ENCODE measurements at places on chromosomes 7 and 10. TPM values are rescaled to one million over a fixed set of nuclear protein-coding genes. Genes with fewer than 3 reads are reported as not detected.

- H3K27me3 ChIP-seq, result no peaks in the 10 kb centered on the region
- no peaks in the 10 kb centered on the region for H3K36me3 ChIP-seq
- DNase-seq, result no peak
- no peak overlapping the region for H3K4me3 ChIP-seq
- H3K4me1 ChIP-seq, result no peaks in the 10 kb centered on the region
These were observed 26.1 kb downstream of the OGDHL start for GRCh38 chr10:49735848-49736563.

- H3K4me3 ChIP-seq, result no peak overlapping the region
- no peaks in the 10 kb centered on the region for H3K36me3 ChIP-seq
- H3K27me3 ChIP-seq, result no peaks in the 10 kb centered on the region
- DNase-seq, result no peak
These were observed 107.9 kb upstream of the GNAI1 start for GRCh38 chr7:80026766-80027165.

DNA sequence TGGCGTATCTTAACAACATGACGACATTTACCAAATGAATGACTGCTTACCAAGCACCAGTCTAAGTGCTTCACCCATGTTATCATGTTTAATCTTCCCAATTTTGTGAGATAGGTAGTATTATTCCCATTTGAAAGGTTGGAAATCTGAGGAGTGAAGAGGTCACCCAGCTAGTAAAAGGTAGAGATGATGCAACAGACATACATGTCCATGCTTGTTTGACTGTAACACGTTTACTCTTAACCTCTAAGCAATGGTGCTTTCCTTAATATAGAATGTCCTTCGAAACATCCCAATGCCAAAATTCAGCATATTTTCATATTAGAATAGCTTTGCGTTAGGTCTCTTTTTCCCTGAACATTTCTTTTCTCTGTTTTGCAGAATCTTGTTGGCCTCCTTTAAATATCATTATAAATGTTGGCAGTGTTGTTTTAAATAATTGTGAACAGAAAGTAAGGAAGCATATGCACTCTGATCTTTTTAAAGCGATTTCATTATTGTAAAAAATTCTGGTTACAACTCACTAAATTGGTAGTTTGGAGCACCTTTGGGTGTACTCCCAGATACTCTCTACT, 722.8 kb downstream of the AUTS2 start:
- H3K27ac ChIP-seq, result no peak overlapping the region
- no peak for DNase-seq
- no peak overlapping the region for H3K4me3 ChIP-seq
- no peaks in the 10 kb centered on the region for H3K27me3 ChIP-seq
- peaks cover 6% of the 10 kb centered on the region for H3K4me1 ChIP-seq

DNA sequence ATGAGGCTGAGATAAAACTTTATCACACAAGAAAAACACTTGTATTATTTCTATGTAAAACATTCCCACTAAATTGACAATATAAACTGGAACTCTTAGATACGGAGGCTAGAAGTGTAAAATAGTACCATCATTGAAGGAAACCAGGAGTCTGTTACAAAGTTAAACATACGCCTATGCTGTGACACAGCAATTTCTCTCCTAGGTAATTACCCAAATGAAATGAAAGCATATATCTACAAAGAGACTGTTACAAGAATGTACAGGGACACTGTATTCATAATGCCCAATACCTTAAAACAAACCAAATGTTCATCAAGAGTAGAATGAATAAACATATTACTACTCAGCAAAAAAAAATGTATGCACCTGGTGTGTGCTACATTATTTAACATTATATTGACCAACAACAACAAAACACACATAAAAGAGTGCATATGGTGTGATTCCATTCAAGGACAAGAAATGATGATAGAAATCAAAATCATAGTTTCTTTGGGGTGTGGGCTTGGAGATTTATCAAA, 33.2 kb upstream of the ELAPOR2 start:
- peaks cover 13% of the 10 kb centered on the region for H3K27me3 ChIP-seq
- no peak for DNase-seq
- no peak overlapping the region for H3K27ac ChIP-seq
- H3K4me3 ChIP-seq, result no peak overlapping the region
- no peaks in the 10 kb centered on the region for H3K4me1 ChIP-seq

GRCh38 chr10:79985481-79986072, 36.7 kb upstream of the SFTPD start:
- peaks cover 21% of the 10 kb centered on the region for H3K4me1 ChIP-seq
- H3K27ac ChIP-seq, result no peak overlapping the region
- H3K4me3 ChIP-seq, result no peak overlapping the region
- DNase-seq, result no peak

- no peak overlapping the region for H3K4me3 ChIP-seq
- no peak for DNase-seq
- peaks cover 16% of the 10 kb centered on the region for H3K27me3 ChIP-seq
- H3K27ac ChIP-seq, result no peak overlapping the region
- no peaks in the 10 kb centered on the region for H3K36me3 ChIP-seq
These were observed 169.1 kb downstream of the EGFR start for GRCh38 chr7:55187701-55188491.

NPFFR1 gene
- total RNA-seq, result not detected

Data from activated CD4-positive, alpha-beta memory T cell treated with anti-CD3 and anti-CD28 coated beads for 36 hours (primary cell).